ENCODE measurements at places on chromosomes 16 and 17.

DNA sequence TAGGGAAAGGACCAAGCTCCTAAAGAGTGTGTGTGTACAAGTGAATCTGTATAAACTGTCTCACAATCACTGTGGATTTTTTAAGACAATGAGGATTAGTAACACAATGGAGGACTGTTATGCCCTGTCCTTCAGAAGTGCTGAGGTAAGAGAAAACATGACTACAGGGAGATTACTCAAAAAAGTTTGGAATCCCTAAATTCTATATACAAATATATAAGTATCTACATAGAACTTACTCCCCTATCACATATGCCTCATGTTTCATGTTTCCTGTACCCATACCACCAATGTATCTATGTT, 81.9 kb downstream of the STH start:
- DNase-seq = no peak

DNA sequence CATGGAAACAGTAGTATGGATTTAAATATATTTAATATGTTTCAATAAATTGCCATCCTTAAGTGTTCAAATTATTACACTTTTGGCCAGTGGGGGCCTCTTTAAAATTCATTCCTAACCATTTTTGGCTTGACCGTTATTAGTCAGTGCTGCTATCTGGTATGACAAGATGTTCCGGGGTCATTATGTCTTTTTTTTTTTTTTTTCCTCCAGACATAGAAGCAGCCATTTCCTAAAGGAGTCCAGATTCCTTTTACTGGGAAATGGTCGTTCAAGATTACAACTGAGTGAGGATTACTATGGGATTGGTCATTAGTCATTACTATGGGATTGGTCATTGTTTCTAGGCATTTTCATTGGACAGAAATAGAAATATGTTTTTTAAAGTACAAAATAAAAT, 53.4 kb downstream of the NF1 start:
- DNase-seq = no peak

- no peak for DNase-seq
These were observed 50.8 kb upstream of the ZCCHC14 start for GRCh38 chr16:87543436-87544191.

- DNase-seq = no peak
These were observed 140.5 kb downstream of the CACNG3 start for GRCh38 chr16:24396350-24397271.

GRCh38 chr16:23724785-23725131, 11.7 kb upstream of the ERN2 start:
- no peak for DNase-seq

- no peak for DNase-seq
These were observed 48.4 kb downstream of the CLEC16A start for GRCh38 chr16:10992797-10993196.
